Fibroblast of gingiva (primary cell): ENCODE measurements at places on chromosomes 13 and 19.

DNA sequence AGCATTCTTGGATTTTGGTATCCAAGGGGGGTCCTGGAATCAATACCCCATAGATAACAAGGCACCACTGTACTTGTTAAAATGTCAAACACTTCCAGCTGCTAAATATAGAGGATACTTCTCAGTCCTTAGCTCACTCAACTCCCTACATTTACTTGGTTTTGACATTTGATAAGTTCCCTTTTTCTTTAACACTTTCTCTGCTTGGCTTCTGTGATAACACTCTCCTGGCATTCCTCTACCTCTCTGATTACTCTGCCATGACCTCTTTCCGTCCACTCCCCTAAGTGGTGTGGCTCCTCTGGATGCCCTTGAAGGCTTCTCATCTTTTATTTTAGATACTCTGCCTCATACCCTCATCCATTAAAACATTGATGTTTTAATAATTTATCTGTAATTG lies 65.2 kb downstream of the MICU2 start:
- DNase-seq, result no peak

DNA sequence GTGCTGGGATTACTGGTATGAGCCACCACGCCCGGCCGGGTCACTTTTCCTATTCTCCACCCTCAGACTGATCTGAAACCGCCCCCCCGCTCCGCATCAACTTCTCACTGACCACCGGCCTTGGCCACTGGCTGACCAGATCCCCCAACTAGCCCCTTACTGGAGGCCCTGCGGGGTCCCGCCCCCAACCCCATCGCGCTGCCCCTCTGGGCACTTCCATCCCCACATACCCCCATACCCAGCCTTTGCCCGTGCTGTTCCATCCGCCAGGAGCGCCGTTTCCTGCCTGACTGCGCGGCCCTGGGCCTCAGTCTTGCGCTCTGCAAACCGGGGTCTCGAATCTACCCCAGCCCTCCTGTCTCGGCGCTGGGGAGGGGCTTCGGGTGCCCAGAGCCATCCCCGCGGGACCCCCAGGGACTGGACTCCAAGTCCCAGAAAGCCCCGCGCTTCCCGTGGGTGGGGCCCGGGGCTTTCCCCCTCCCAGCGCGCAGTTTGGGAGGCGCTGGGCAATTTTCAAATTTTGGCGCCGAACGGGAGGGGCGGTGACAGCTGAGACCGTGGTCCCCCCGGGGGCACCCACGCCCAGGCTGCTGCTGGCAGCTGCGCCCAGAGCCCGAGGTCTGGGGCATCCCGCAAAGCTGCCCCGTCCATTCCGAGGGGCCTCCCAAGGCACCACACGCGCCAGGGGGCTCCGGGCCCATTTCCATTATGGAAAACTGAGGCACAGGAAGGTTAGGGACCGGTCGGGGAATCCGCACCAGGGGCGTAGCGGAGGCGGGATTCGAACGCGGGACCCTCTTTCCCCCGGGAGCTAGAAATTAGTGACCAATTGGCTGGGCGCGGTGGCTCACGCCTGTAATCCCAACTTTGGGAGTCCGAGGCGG lies 5.2 kb upstream of the LMNB2 start:
- peak; percentile 60 for DNase-seq

GRCh38 chr19:6212403-6213265 lies 67.1 kb downstream of the MLLT1 start:
- DNase-seq, result no peak

GRCh38 chr19:34402074-34402600 lies 2.1 kb upstream of the PDCD2L start:
- DNase-seq, result no peak

DNA sequence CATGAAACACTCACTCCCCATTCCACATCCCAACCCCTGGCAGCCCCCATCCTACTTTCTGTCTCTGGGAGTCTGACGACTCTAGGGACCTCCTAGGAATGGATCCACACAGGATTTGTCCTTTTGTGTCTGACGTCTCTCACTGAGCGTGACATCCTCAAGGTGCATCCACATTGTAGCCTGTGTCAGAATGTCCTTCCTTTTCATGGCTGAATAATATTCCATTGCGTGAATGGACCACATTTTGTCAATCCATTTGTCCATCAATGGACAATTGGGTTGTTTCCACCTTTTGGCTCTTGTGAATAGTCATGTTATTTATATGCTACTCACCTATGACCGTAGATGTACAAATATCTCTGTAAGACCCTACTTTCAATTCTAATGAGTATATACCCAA lies 16.8 kb upstream of the NMRK2 start:
- no peak for DNase-seq

- DNase-seq, result no peak
Observed at GRCh38 chr19:50925734-50926133, 14.5 kb upstream of the KLK4 start.
